Caco-2 (cell line): ENCODE measurements at places on chromosomes 6 and 20. TPM values are rescaled to one million over a fixed set of nuclear protein-coding genes. Genes with fewer than 3 reads are reported as not detected.
A peak's percentile ranks its signal among the peaks of the same experiment; 100 is the strongest.

The OR2H2 gene
- total RNA-seq = not detected in 2 replicates

GRCh38 chr20:57783956-57784837 lies 74.4 kb upstream of the PMEPA1 start:
- DNase-seq = no peak

DNA sequence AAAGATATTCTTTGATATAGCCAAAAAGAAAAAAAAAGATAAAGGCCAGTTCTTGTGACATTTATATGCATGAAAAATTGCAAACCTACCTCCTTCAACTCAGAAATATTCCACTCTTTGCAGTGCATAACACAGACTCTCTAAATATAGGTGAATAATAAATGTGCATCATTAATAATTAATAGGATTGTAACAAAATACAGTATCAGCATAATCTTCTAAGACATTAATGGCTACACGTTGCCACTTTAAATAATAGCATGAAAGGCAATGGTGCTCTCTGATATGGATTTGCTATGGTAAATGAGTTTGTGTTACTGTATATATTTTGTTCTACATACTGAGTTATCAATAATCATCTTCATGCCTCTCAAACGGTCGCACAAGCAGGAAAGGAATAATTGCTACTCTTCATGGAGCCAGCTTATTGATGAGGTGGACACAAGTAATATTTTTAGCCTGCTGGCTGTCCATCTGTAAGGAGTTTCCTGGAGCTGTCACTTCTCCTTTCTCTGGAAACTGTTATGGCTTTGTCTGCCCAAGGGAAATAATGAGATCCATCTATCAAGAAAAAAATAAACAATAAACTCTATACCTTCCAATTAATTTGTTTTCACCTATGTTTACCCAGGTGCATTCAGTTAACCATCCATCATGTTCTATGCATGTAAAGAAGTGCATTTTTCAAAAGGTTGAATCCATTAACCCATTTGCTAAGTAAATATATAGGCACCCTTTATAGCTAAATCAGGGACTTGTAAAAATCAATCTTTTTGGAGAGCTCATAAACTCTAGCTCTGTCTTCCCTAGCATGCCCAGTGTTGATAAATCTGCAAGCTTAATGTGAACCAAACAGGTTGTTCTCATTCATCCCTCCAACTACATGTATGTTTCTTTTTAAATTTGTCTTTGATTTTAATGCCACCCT lies 253.0 kb downstream of the NKAIN2 start:
- DNase-seq = no peak

DNA sequence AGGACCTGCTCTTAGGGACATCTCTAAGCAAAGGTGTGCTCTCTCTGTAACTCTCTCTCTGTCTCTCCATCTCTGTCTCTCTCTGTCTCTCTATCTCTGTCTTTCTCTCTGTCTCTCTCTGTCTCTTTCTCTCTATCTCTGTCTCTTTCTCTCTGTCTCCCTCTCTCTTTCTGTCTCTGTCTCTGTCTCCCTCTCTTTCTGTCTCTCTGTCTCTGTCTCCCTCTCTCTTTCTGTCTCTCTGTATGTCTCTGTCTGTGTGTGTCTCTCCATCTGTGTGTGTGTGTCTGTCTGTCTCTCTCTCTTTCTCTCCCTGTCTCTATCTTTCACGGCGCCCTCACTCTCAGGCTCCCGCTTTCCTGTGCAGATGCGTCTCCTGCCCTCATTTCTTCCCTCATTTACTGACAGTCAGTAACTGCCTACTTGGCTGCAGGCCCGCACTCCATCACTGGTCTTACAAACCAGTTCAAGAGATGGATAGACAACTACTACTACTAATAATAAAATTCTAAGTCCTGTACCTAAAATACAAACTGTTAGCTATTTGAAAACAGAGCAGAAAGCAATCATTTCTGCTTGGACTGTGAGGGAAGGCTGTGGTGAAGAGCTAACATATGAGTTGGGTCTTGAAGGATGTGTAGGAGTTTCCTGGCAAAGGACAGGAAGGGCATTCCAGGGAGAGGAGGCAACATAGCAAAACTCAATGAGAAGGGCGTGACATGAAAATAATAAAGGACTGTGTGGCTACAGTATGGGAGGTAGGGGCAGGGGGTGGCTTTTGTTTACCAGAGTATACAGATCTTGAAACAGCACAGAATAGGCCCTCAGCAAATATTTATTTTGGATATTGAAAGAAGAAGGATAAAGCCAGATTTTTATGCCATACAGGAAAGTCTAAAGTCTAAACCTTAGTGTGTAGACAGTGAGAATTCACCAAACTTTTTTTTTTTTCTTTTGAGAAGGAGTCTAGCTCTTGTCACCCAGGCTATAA lies 67.8 kb upstream of the TAB2 start:
- peak; percentile 39 for DNase-seq

DNA sequence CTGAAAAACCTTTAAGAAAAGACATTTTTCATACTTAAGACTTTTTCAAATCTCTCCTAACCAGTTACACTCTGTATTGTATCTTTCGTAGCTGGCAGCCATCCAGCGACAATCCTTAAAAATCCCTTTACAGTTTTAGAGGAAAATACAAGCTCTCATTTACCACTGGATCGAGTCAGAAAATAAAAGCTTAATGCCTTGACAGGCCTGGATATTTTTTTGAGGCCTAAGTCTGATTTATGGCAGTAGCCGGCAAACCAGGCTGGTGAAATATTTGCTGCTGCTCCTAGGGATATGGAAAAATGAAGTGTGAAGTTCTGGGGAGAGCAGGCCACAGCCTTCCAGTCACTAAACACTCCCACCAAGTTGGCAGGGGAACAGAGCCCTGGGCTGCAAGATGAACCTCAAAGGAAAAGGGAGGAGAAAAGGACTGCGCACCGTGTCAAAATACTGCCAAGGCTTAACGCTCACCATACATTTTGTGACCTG lies 213.0 kb upstream of the SUPT3H start:
- DNase-seq = no peak

- no peak for DNase-seq
Measured at GRCh38 chr20:23541330-23541729, 27.0 kb downstream of the CST9L start.

DNA sequence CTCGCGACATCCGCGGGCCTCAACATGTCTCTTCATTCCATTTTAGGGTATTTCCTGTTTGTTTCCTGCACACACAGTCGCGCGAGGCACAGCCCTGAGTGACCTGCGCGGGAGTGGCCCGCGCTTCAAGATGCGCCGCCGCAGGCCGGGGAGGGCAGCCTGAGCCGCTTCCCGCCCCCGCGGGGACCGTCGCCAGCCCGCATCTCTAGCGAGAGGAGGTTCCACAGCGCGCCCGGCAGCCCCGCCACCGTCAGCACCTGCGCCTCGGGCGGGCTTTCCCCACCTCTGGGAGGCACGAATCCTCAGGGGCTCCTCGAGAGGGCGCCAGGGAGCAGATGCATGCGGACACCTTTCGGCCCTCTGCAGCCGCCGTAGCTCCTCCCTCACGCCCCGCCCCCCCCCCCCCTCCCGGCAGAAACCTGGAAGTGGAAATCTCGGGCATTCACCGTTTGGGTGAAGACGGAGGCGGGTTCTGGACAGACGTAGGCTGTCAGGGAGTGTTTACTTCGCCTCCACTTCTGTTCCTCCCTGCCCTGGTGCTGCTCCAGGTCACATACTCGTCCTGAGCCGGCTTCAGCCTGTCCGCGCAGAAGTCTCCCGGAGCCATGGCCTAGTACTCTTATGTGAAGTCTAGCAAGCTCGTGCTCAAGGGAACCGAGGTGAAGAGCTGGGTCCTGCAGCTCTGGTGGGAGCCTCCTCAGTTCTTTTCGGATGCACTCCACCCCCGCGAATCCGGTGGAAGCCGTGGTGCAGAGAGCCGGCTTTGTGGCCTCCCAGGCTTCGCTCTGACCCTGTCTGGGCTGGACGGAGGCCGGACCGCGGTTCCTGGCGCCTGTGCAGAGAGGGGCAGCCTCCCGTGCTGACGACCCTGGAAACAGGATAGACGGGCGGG lies 880.5 kb upstream of the DEFB115 start:
- peak; percentile 97 for DNase-seq

The CNKSR3 gene
- total RNA-seq = 31.8 and 33.1 TPM in 2 replicates
